NCI-H187 (cell line): ENCODE measurements at places on chromosomes 7 and 10.
A peak's percentile ranks its signal among the peaks of the same experiment; 100 is the strongest.

DNA sequence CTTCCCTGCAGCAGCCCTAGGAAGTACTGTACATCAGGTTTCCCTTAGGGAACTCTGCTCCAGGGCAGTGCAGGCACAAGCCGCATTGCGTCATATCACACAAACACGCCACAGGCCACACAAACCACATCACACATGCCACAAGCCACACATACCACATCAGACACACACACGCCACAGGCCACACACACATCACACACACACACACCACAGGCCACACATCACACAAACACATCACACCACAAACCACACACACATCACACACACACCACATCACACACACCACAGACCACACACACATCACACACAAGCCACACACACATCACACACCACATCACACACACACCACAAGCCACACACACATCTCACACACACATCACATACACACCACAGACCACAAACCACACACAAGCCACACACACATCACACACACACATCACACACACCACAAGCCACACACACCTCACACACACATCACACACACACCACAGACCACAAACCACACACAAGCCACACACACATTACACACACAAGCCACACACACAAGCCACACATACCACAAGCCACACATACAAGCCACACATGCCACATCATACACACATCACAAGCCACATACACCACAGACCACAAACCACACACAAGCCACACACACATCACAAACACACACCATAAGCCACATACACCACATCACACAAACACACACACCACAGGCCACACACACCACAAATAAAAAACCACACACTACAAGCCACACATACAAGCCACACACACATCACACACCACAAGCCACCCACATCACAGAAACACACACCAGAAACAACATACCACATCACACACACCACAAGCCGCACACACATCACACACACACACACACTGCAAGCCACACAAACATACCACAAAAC lies 53.4 kb downstream of the TMEM209 start:
- DNase-seq = no peak

DNA sequence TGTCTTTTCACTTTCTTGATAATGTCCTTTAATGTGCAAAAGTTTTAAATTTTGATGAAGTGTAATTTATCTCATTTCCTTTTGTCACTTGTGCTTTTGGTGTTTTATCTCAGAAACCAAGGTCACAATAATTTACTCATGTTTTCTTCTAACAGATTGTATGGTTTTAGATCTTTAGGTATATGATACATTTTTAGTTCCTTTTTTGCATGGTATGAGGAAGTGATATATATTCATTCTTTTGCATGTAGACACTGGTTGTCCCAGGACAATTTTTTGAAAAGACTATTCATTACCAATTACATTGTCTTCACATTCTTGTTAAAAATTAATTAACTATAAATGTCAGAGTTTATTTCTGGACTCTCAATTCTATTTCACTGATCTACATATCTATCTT lies 39.8 kb upstream of the GPR22 start:
- no peak for DNase-seq

DNA sequence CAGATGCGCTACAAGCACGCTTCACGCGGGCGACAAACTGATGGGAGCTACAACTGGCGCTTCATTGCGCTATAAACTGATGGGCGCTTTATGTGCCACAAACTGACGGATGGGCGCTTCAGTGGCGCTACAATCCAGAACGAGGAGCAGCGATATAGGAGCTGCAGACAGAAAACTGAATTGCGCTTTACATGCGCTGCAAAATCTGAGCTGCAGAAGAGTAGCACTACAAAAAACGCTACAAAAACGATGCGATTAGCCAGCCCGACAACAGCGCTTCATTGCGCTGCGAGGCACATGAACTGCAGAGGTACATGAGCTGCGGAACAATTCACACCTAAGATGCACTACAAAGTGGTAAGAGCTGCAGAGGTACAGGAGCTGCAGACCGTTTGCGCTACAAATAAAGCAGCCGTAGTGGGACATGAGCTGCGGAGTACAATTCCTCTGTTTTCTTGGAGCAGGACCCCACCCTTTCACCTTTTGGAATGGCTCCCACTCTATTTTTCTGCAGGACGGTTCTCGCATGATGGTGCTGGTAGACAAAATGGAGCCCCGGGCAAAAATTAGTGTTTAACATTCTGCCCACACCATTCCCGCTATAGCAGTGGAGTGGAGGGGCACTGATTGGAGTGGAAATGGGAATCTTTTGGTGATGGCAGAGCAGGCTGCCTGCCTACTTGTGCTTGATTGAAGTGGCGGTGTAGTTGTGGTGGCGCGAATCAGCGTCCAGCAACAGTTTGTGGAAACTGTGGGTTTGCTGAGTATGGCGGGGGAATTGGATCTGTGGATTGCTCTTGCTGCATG lies 1.2 kb upstream of the SGCE start:
- DNase-seq = peak; percentile 72

DNA sequence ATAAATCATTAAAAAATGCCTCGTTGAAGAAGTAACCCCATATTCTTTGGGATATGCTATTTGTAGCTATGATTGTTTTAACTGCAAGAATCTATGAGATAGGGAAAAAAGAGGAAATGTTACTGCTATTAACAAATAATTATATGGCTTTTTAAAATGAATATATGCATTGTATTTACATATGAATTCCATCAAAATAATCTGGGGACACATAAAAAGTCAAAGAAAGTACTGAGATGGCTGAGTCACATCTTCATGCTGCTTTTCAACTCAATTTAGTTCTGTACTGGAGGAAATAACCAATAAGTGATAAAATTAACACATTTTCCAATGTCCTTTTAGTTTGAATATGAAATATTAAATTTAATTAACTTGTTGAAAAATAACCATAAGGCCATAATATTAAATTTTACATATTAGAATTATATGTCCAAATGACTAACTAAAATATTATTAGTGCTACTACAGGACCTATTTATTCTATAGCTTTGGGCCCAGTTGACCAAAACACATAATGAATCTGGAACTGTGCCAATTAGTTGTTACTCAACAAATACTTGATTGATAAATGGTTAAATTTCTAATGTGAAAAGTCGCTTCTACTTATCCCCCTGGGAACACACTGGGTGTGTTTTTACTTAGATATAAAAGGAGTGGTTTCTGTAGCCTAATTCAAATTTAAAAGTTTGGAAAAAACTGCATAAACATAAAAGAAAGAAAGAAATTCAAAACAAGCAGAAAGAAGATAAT lies 214.6 kb upstream of the PFKP start:
- no peak for DNase-seq

GRCh38 chr7:8147760-8148463 lies 114.1 kb downstream of the ICA1 start:
- no peak for DNase-seq

DNA sequence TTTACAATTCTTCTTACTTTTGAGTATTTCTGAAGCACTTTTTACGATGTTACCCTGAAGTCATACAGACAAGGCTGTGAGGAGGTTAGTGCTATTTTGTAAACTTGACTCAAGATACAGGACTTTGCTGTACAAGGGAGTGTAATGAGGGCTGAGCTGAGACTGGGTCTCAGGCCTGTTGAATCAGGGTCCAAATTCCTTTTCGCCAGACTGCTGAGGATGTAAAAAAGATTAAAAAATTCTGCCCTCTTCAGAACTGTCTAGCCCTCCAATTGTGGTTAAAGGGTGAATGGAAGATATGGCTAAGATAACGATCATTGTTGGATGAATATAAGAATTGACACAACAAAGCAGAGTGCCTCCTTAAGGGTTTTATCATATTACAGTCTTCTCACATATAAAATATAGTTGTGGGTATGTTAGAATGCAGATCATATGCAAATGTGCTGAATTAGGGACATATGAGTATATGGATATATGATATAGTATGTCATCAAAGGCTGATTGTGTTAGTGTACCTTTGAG lies 165.4 kb downstream of the SUGCT start:
- DNase-seq = no peak
